ENCODE measurements at places on chromosomes 2 and 18.

DNA sequence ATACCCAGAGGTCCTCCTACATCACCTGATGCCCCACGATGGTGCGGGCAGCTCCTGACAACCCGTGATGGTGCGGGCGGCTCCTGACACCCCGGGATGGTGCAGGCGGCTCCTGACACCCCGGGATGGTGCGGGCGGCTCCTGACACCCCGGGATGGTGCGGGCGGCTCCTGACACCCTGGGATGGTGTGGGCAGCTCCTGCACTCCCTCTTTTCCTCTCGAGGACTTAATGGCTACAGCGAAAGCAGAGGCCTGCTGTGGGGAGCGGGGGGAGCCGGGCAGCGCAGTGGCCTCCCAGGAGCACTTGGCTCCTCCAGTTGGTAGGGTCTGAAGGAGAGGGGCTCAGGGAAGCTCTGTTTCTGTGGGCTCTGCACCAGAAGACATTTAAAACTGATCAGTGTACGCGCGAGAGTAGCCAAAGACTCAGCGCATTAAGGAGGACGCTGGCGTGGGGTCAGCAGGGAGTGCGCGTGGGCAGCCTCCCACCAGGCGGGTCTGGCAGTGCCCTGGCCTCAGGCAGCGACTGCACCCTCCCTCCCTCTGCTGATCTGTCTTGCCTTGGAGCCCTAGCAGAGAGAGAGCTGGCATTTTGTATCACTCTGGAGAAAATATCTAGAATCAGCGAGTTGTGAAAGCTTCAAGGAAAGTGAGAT is 464.5 kb upstream of the MYT1L start:
- no peak for DNase-seq

- no peak for DNase-seq
Observed at GRCh38 chr2:199057936-199058335, 399.8 kb downstream of the SATB2 start.

DNA sequence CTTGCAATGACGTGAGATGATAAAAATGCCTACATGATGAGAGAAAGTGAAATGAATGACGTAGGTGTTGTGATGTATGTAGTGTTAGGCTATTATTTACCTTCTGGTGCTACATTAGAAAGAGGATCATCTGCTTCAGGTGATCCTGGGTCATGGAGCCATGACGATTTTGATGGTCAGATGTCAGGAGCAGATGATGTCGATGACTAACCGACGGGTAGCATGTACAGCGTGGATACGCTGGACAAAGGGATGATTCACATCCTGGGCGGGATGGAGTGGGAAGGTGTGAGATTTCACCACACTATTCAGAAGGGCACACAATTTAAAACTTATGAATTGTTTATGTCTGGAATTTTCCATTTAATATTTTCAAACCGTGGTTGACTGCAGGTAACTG is 43.5 kb upstream of the ACVR1C start:
- peak; percentile 9 for DNase-seq

GRCh38 chr2:224816816-224817215 is 100.7 kb upstream of the CCDC195 start:
- DNase-seq: peak; percentile 32

DNA sequence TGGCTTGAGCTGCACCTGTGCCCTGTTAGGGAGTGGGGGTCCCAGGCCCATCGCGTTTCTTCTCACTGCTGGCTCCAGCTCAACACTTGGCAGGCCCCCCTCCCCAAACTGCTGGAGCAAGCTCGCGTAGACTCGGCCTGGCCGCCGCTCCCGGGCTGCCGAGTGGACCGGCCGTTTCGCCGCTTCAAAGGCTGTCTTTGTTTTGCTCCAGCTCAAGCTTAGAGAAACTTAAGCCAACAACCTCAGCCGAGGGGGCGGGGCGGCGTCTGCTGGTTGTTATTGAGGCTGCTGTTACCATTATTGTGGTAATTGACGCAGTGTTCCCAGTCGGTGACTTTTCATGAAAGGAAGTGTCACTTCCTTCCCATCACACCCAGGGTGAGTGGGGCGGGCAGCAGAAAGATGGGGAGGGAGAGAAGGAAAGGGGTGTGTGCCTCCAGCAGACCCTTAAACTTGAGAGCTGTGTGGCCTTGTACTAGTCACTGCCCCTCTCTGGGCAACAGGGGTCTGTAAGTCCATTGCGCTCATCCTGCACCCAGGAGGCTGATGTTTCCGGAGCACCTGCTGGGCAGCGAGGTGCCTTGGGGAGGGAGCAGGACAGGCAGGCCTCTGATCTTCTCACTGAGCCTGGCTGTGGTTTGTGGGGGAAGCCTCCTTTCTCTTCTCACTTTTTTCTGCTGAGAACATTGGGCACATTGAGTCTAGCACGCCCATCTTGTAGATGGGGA is 2.1 kb downstream of the ARID5A start:
- DNase-seq: no peak

DNA sequence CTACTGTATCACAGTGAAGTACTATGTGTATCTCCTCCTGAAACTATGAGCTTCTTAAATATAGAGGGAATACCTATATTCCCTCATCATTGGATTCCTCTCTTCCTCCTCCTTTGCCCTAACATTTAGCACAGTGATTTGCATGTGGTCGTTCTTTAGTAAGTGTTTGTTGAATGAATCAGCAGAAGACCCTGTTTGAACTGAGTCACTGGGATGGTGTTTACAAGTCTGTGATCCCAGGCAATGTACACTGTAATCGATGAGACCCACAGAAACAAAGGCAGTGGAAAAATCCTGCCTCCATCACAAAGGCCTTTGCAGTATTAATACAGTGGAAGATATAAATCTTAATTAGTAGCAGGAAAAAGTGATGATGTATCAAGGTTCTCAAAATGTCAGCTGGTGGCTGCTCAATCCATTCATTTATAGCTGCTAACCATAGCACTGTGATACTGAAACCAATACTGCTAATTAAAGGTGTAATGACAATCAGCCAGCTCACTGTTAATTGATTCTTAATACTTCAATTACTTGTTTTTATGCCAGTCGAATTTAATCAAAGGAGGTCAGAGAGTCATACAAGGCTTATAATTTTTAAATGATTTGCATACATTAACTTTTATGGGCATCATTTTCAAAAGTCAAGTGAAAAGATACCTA is 20.8 kb upstream of the MYO3B start:
- DNase-seq: peak; percentile 50

- DNase-seq: no peak
Observed at GRCh38 chr2:9484533-9484932, 10.2 kb downstream of the IAH1 start.

- DNase-seq: no peak
Observed at GRCh38 chr18:75179819-75180600, 28.9 kb downstream of the PTGR3 start.

DNA sequence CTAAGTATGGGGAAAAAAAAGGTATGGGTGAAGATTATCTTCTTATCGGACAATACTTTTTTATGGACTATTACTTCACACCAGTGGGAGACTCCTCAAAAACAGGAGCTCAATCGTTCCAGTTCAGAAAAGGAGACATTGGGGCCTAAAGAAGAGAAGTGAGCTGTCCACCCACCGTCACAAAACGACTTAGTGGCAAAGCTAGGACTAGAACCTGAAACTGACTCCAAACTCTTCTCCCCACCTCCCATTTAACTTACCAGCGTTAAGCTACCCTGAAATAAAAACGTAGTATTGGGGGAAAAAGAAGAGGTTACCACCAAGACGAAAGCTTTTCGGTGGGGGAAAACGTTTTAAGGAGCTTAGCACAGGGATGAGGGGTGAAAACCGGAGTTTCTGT is 503 bp downstream of the GTF3C3 start:
- no peak for DNase-seq

- peak; percentile 55 for DNase-seq
Observed at GRCh38 chr2:149068996-149069888, 30.7 kb downstream of the LYPD6B start.

GRCh38 chr18:11259469-11260150 is 110.2 kb upstream of the PIEZO2 start:
- DNase-seq: no peak

GRCh38 chr18:76707534-76707933 is 114.8 kb upstream of the ZNF236 start:
- DNase-seq: no peak

GRCh38 chr18:67260841-67261240 is 255.7 kb downstream of the DSEL start:
- DNase-seq: no peak

DNA sequence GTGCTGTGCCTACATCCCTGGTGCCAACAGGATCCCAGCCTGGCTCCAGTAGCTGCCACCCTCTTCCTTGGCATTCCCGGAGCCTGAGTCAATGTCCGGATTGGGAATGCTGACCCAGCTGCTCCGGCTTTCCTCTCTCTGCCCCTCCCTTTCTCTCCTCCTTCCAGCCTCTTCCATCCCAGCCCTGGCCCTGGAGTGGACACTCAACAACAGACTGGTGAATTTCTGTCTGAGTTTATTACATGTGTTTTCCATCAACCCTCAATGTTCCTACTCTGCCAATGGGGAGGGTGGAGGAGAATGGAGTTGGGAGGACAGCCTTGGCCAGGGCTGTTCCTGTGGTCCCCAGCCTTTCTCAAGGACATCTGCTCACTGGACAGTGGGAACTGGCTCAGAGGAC is 917 bp upstream of the PRKAG3 start:
- peak; percentile 73 for DNase-seq

- DNase-seq: no peak
Observed at GRCh38 chr2:149380205-149380604, 49.8 kb downstream of the LYPD6 start.

GRCh38 chr2:145253492-145253891 is 733.6 kb upstream of the ZEB2 start:
- no peak for DNase-seq

- peak; percentile 59 for DNase-seq
Observed at GRCh38 chr18:13530879-13531387, 195.4 kb downstream of the FAM210A start.

GRCh38 chr2:55311444-55311870 is 42.4 kb upstream of the MTIF2 start:
- DNase-seq: peak; percentile 12

- peak; percentile 82 for DNase-seq
Observed at GRCh38 chr2:171347591-171348032, 86.2 kb downstream of the METTL8 start.

DNA sequence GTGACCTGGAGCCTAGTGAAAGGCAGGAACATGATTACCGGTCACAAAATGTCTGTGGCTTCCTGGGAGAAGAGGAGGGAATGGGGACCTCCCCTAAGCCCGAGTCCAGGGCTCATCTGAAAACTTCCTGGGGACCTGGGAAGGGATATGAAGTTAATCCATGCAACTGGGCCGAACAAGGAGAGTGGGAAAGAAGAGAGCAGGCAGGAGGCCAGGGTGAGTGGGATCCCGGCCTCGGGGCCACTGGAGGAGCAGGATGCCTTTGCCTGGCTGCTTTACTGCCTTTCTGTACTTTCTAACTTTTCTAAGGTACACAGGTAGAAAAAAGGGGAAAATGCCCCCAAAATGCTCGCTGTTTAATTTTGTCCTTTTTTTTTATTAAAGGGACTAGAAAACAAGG is 43.4 kb upstream of the MAL start:
- no peak for DNase-seq

- no peak for DNase-seq
Observed at GRCh38 chr2:196277002-196277401, 105.6 kb upstream of the STK17B start.

DNA sequence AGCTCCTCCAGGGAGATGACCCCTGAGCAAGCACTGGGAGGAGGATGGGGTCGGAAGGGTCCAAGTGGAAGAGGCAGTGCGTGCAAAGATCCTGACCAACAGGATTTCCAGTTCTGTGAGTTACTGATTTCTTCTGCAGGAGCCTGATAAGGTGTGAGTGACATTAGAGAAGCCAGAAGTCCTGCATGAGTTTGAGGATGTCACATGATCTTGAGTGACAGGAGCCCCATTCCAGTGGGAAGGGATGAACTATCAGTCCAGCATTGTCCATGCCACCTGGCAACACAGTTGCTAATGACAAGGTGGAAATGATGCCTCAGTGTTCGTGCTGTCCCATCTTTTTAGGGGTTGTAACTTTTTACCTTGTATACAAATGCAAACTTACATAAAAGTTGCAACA is 285.1 kb upstream of the HDAC4 start:
- no peak for DNase-seq

- DNase-seq: no peak
Observed at GRCh38 chr2:173550143-173550542, 195.5 kb downstream of the CDCA7 start.

- no peak for DNase-seq
Observed at GRCh38 chr18:63234432-63234831, 85.1 kb downstream of the BCL2 start.

GRCh38 chr2:158042245-158042644 is 59.4 kb upstream of the UPP2 start:
- no peak for DNase-seq

- peak; percentile 43 for DNase-seq
Observed at GRCh38 chr2:217858519-217859491, 144.0 kb downstream of the TNS1 start.

- no peak for DNase-seq
Observed at GRCh38 chr2:101112772-101113157, 38.4 kb downstream of the TBC1D8 start.

GRCh38 chr18:22914633-22915032 is 18.5 kb upstream of the RBBP8 start:
- no peak for DNase-seq

- DNase-seq: peak; percentile 58
Observed at GRCh38 chr2:165067643-165068486, 112.5 kb upstream of the SLC38A11 start.

- no peak for DNase-seq
Observed at GRCh38 chr2:237092920-237093781, 7.5 kb downstream of the COPS8 start.

- DNase-seq: no peak
Observed at GRCh38 chr2:172445851-172446250, 18.5 kb downstream of the ITGA6 start.

GRCh38 chr18:13179566-13180113 is 38.9 kb upstream of the LDLRAD4 start:
- peak; percentile 17 for DNase-seq

DNA sequence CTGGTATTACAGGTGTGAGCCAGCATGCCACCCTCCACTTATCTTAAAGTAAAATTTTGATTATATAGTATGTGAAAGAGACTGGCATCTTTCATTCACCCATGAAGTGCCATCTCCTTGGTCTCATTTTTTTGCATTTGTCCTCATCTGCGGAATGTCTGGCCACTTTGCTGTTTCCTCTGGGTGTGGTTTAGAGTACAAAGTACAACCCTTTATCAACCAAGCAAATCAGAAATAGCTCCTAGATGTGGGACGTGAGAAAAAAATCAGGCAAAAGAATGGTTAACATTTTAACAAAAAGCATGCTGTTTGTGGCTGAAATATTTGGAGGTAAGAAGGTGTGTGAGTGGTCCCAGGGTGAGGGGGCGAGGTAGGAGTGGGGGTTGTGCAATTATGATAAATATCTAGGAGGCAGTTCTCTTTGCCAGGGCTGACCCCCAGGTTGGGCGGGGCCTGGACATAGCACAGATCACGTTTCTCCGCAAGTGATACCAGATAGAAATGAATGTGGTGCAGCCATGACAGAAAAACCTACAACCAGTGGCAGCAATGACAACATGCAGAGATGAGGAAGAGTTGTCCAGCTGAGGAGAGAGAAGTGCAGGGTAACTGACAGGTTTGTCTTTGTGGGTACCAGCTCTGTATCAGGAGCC is 115.8 kb upstream of the SERTAD2 start:
- DNase-seq: no peak

GRCh38 chr2:39682066-39682692 is 16.5 kb downstream of the TMEM178A start:
- DNase-seq: no peak

GRCh38 chr2:118520246-118520645 is 327.2 kb downstream of the EN1 start:
- DNase-seq: no peak

- no peak for DNase-seq
Observed at GRCh38 chr18:55787536-55788073, 199.6 kb upstream of the TCF4 start.

- DNase-seq: no peak
Observed at GRCh38 chr2:133942398-133942797, 311.5 kb upstream of the MGAT5 start.

GRCh38 chr2:110770404-110770958 is 38.1 kb downstream of the ACOXL start:
- DNase-seq: no peak
